ENCODE measurements at places on chromosomes 12 and 14. TPM values are rescaled to one million over a fixed set of nuclear protein-coding genes. Genes with fewer than 3 reads are reported as not detected.

GRCh38 chr14:65852689-65853088, 440.2 kb downstream of the FUT8 start:
- H3K4me1 ChIP-seq = peaks cover 49% of the 10 kb centered on the region
- H3K27me3 ChIP-seq = no peaks in the 10 kb centered on the region
- DNase-seq = no peak
- no peak overlapping the region for H3K27ac ChIP-seq
- H3K36me3 ChIP-seq = peaks cover 58% of the 10 kb centered on the region

- no peaks in the 10 kb centered on the region for H3K4me1 ChIP-seq
- no peaks in the 10 kb centered on the region for H3K36me3 ChIP-seq
- peaks cover 31% of the 10 kb centered on the region for H3K27me3 ChIP-seq
Observed at GRCh38 chr12:114661245-114661644, 22.7 kb downstream of the TBX3 start.

Gene AQP6
- not detected for total RNA-seq

- H3K27me3 ChIP-seq = no peaks in the 10 kb centered on the region
- H3K27ac ChIP-seq = peak overlapping the region; percentile 88
- peaks cover 17% of the 10 kb centered on the region for H3K36me3 ChIP-seq
- no peak for DNase-seq
Observed at GRCh38 chr14:89702073-89702875, 252.3 kb downstream of the EFCAB11 start.

Gene USP44
- 3.7 TPM for total RNA-seq

DNA sequence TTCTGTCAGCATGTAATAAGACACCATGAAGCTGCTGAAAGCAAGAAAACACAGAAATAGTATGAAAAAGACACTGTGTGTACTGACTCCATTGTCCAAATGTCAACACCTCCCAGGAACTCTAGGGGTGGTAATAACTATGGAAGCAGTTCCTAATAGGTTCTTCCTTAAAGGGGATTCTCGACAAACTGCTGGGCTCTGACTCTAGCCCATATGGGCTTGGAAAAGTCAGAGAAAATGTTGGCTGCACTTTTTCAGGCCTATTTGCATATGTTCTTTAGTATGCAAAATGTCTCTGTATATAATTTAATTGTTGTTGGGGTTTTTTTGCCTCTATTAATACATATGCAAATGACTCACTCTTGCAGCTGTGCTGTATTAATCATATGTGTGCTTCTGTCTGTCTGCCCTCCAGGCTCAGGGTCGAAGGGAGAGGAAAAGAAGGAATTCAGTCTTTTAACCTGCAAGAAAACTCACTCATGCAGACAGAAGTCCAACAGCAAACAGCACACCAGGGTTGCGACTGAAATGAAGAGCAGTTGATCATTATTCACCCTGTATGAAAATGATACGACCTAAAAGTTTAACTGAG, 317.6 kb downstream of the SOX5 start:
- no peak for DNase-seq
- H3K4me1 ChIP-seq = no peaks in the 10 kb centered on the region
- H3K4me3 ChIP-seq = no peak overlapping the region
- no peaks in the 10 kb centered on the region for H3K36me3 ChIP-seq
- H3K27me3 ChIP-seq = no peaks in the 10 kb centered on the region

- H3K27me3 ChIP-seq = no peaks in the 10 kb centered on the region
- H3K36me3 ChIP-seq = peaks cover 70% of the 10 kb centered on the region
- no peaks in the 10 kb centered on the region for H3K4me1 ChIP-seq
- H3K27ac ChIP-seq = no peak overlapping the region
Observed at GRCh38 chr12:69765515-69765914, 26.9 kb downstream of the RAB3IP start.

Gene ACVRL1
- total RNA-seq = not detected

DNA sequence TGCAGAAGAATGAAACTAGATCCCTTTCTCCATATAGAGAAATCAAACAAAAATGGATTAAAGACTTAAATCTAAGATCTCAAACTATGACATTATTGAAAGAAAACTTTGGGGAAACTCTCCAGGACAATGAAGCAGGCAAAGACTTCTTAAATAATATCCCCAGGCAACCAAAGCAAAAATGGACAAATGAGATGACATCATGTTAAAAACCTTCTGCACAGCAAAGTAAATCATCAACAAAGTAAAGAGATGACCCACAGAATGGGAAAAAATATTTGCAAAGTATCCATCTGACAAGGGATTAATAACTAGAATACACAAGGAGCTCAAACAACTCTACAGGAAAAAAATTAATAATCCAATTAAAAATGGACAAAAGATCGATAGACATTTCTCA, 101.0 kb downstream of the RALGAPA1 start:
- no peak for DNase-seq
- no peak overlapping the region for H3K27ac ChIP-seq
- H3K4me3 ChIP-seq = no peak overlapping the region

GRCh38 chr14:23146980-23147379, 27.9 kb upstream of the CEBPE start:
- no peaks in the 10 kb centered on the region for H3K36me3 ChIP-seq
- H3K27ac ChIP-seq = no peak overlapping the region
- no peaks in the 10 kb centered on the region for H3K4me1 ChIP-seq
- peaks cover 13% of the 10 kb centered on the region for H3K27me3 ChIP-seq
- DNase-seq = no peak

Gene DIO3
- not detected for total RNA-seq

GRCh38 chr12:110696283-110696682, 7.4 kb upstream of the HVCN1 start:
- peaks cover 26% of the 10 kb centered on the region for H3K4me1 ChIP-seq
- no peak overlapping the region for H3K4me3 ChIP-seq
- no peak for DNase-seq
- H3K27ac ChIP-seq = no peak overlapping the region
- H3K27me3 ChIP-seq = no peaks in the 10 kb centered on the region

GRCh38 chr14:53380867-53381225, 227.7 kb upstream of the DDHD1 start:
- peaks cover 3% of the 10 kb centered on the region for H3K27me3 ChIP-seq
- H3K36me3 ChIP-seq = no peaks in the 10 kb centered on the region
- H3K4me3 ChIP-seq = no peak overlapping the region
- no peak overlapping the region for H3K27ac ChIP-seq

GRCh38 chr14:93535537-93535936, 104.8 kb downstream of the UNC79 start:
- H3K4me1 ChIP-seq = no peaks in the 10 kb centered on the region
- peaks cover 9% of the 10 kb centered on the region for H3K27me3 ChIP-seq
- no peak for DNase-seq
- no peaks in the 10 kb centered on the region for H3K36me3 ChIP-seq
- no peak overlapping the region for H3K27ac ChIP-seq
- no peak overlapping the region for H3K4me3 ChIP-seq

Gene LTB4R
- total RNA-seq = 26.6 TPM

DNA sequence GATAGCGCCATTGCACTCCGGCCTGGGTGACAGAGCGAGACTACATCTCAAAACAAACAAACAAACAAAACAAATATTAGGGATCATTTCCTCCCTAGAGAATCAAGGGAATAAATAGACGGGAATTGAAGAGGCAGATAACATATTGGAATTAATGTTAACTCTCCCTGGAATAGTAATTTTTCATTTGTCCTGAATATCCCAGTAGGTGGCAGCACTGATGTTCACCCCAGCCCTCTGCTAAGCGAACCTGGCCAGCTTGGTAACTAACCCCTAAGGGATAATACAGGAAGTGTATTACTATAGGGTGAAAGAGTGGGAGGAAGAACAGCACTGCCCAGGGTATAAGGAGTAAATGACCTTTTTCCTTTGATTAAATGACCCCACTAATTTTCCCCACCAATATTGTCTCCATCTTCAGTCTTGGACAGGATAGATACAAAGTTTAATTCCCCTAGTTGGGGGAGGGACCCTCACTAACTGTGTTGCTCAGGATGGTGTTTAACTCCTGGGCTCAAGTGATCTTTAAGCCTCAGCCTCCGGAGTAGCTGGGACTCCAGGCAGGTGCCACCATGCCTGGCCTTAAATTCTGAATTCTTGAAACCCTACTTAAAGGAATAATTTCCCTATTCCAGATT, 40.5 kb downstream of the SLC2A14 start:
- peaks cover 2% of the 10 kb centered on the region for H3K27me3 ChIP-seq
- no peaks in the 10 kb centered on the region for H3K36me3 ChIP-seq
- no peak overlapping the region for H3K4me3 ChIP-seq

Gene OTX2
- total RNA-seq = not detected

Gene SYT1
- not detected for total RNA-seq

DNA sequence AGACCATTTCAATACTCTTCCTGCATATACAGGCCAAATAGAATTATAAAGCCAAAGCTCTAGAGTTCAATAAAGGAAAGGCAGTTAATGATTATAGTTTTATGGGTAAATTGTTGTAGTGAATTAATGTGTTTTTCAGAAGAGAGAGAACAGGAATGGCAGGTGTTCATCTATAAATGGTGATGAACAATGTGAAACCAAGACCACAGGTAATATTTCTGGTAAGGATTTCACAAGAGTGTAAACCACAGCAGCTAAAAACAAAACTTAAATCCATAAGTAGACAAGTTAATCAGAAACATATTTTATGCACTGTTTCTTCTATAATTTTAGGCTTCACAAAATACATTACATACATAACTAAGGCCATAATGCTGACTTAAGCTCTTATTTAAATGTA, 204.4 kb downstream of the SYT1 start:
- no peak overlapping the region for H3K27ac ChIP-seq
- peaks cover 3% of the 10 kb centered on the region for H3K4me1 ChIP-seq
- no peaks in the 10 kb centered on the region for H3K27me3 ChIP-seq
- H3K36me3 ChIP-seq = no peaks in the 10 kb centered on the region

GRCh38 chr14:71212093-71212492, 304.8 kb downstream of the PCNX1 start:
- no peak overlapping the region for H3K4me3 ChIP-seq
- peaks cover 1% of the 10 kb centered on the region for H3K36me3 ChIP-seq
- H3K27ac ChIP-seq = no peak overlapping the region
- peaks cover 10% of the 10 kb centered on the region for H3K4me1 ChIP-seq

GRCh38 chr12:103844305-103844704, 3.3 kb upstream of the NT5DC3 start:
- DNase-seq = no peak
- peaks cover 21% of the 10 kb centered on the region for H3K27me3 ChIP-seq
- no peaks in the 10 kb centered on the region for H3K36me3 ChIP-seq

DNA sequence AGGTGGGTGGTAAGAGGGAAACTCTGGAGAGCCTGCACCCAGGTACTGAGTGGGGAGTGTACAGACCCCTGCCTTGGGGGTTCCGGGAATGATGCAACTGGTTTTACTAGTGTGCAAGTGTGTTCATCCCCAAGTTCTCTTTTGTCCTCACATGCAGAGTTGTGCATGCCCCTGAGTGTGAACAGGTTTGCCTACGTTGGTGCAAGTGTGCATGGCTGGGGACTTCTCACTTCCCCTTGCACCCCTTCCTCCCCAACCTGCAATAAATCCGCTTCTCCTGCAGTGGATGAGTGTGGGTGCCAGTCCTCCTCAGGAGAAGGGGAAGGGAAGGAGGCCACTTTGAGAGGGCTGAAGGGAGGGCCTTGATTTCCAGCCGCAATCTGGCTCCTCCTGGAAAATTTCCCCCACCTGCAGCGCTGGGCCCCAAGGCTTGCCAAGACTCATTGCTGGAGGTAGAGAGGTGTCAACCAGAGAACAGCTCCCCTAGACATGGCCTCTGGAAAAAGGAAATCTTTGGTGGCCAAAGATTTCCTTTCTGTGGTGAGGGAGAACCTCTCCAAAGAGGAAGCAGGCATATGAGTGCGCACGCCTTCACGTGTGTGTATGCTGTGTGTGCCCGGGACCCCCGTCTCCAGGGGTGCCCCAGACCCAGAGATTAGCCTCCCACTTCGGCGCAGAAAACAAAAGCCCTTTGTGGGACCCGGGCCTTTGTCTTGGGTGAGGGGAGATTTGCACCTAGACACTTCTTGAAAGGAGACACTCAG, 5.5 kb downstream of the AQP2 start:
- peaks cover 3% of the 10 kb centered on the region for H3K36me3 ChIP-seq
- H3K27ac ChIP-seq = no peak overlapping the region

DNA sequence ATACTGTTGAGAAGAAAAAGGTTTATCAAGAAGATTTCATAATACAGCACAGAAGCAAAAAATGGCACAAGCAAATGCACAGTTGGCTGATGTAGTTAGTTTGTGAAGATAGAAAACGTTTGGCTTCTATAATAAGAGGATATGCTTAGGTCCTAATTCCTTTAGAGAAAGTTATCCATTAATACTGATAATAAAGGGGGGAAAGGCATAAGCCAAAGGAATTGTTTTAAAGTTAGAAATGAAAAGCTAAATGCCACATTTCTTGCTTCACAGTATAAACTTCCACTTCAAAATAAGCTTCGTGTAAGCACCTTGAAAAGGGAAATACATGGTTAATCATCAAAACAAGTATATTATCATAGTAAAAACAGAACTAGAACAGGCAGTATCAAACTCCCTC, 12.4 kb downstream of the LMO3 start:
- H3K4me3 ChIP-seq = no peak overlapping the region
- DNase-seq = no peak
- H3K27me3 ChIP-seq = no peaks in the 10 kb centered on the region
- no peaks in the 10 kb centered on the region for H3K36me3 ChIP-seq
- no peak overlapping the region for H3K27ac ChIP-seq

DNA sequence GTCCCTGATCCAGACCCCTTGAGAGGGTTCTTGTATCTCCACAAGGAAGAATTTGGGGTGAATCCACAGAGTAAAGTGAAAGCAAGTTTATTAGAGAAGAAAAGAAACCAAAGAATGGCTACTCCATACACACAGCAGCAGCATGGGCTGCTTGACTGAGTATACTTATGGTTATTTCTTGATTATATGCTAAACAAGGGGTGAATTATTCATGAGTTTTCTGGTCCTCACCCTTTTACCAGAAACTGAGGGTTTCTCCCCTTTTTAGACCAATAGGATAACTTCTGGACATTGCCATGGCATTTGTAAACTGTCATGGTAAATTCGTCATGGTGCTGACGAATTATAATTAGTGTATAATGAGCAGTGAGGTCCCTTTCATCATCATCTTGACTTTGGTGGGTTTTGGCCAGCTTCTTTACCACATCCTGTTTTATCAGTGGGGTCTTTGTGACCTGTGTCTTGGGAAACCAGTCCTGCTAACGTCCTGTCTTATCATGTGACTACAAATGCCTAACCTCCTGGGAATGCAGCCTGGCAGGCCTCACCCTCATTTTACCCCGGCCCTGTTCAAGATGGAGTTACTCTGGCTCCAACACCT, 121.9 kb downstream of the SPTSSA start:
- H3K36me3 ChIP-seq = no peaks in the 10 kb centered on the region
- DNase-seq = no peak
- H3K27me3 ChIP-seq = peaks cover 5% of the 10 kb centered on the region
- H3K27ac ChIP-seq = no peak overlapping the region

Gene HSPB8
- not detected for total RNA-seq

Gene TAS2R13
- total RNA-seq = 1.1 TPM

DNA sequence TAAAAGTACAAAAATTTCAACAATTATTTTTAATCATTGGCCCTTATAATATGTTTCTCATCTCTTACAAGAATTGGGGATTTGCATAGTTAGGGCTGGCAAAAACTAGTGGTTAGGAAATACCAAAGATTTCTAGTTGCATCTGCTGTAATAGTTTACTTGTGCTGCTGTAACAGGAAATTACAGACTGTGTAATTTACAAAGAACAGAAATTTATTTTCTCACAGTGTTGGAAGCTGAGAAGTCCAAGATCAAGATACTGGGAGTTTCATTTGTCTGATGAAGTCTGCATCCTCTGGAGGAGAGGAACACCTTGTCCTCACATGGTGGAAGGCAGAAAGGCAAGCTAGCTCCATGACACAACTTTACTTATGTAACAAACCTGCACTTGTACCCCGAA, 157.0 kb downstream of the FLRT2 start:
- no peaks in the 10 kb centered on the region for H3K36me3 ChIP-seq
- H3K4me1 ChIP-seq = no peaks in the 10 kb centered on the region
- no peak overlapping the region for H3K27ac ChIP-seq
- no peak overlapping the region for H3K4me3 ChIP-seq
- DNase-seq = no peak
